ENCODE measurements at places on chromosomes 13 and 19. TPM values are rescaled to one million over a fixed set of nuclear protein-coding genes. Genes with fewer than 3 reads are reported as not detected.

The SULT2B1 gene
- total RNA-seq: 7.7 TPM

The C5AR1 gene
- total RNA-seq: 5.3 TPM

The TGFBR3L gene
- total RNA-seq: not detected

The GAMT gene
- 3.3 TPM for total RNA-seq

The LHFPL6 gene
- 4.3 TPM for total RNA-seq

The FLT3 gene
- not detected for total RNA-seq

The APOC1 gene
- 10.4 TPM for total RNA-seq

The IFNL1 gene
- total RNA-seq: not detected

The ZNF541 gene
- 0.10 TPM for total RNA-seq

The PLPP2 gene
- 83.4 TPM for total RNA-seq

The GNA15 gene
- total RNA-seq: 6.6 TPM

The DDX49 gene
- total RNA-seq: 57.8 TPM

The MTIF3 gene
- total RNA-seq: 65.1 TPM

The AP1M2 gene
- total RNA-seq: 172 TPM

The ETV2 gene
- total RNA-seq: 1.4 TPM

Data from colonic mucosa (tissue), 4 donors.